ENCODE measurements at places on chromosomes 6 and 20. TPM values are rescaled to one million over a fixed set of nuclear protein-coding genes. Genes with fewer than 3 reads are reported as not detected.

Gene MED20
- 18.1 TPM for total RNA-seq

GRCh38 chr6:168372889-168373288, 53.3 kb upstream of the DACT2 start:
- H3K36me3 ChIP-seq = no peaks in the 10 kb centered on the region
- DNase-seq = no peak
- H3K27me3 ChIP-seq = no peaks in the 10 kb centered on the region
- H3K27ac ChIP-seq = no peak overlapping the region

Gene C6orf52
- 7.4 TPM for total RNA-seq

- H3K36me3 ChIP-seq = no peaks in the 10 kb centered on the region
- DNase-seq = no peak
- H3K4me1 ChIP-seq = no peaks in the 10 kb centered on the region
- no peak overlapping the region for H3K27ac ChIP-seq
- H3K4me3 ChIP-seq = no peak overlapping the region
Observed at GRCh38 chr20:33252460-33252859, 16.7 kb downstream of the BPIFA1 start.

Gene OR2H2
- not detected for total RNA-seq

GRCh38 chr6:75922226-75922625, 150.2 kb downstream of the IMPG1 start:
- no peaks in the 10 kb centered on the region for H3K36me3 ChIP-seq
- no peak for DNase-seq
- H3K27ac ChIP-seq = no peak overlapping the region
- H3K27me3 ChIP-seq = no peaks in the 10 kb centered on the region
- no peak overlapping the region for H3K4me3 ChIP-seq

Gene HLA-DMA
- total RNA-seq = 14.0 TPM

Gene FAM83D
- total RNA-seq = 13.2 TPM

- DNase-seq = no peak
- H3K4me1 ChIP-seq = no peaks in the 10 kb centered on the region
- no peak overlapping the region for H3K4me3 ChIP-seq
- no peak overlapping the region for H3K27ac ChIP-seq
- H3K27me3 ChIP-seq = peaks cover 3% of the 10 kb centered on the region
- no peaks in the 10 kb centered on the region for H3K36me3 ChIP-seq
Observed at GRCh38 chr20:707451-708110, 32.0 kb upstream of the SCRT2 start.

- no peak overlapping the region for H3K27ac ChIP-seq
- H3K27me3 ChIP-seq = no peaks in the 10 kb centered on the region
- no peaks in the 10 kb centered on the region for H3K36me3 ChIP-seq
- no peaks in the 10 kb centered on the region for H3K4me1 ChIP-seq
- DNase-seq = no peak
Observed at GRCh38 chr20:11719153-11719552, 198.5 kb upstream of the BTBD3 start.

DNA sequence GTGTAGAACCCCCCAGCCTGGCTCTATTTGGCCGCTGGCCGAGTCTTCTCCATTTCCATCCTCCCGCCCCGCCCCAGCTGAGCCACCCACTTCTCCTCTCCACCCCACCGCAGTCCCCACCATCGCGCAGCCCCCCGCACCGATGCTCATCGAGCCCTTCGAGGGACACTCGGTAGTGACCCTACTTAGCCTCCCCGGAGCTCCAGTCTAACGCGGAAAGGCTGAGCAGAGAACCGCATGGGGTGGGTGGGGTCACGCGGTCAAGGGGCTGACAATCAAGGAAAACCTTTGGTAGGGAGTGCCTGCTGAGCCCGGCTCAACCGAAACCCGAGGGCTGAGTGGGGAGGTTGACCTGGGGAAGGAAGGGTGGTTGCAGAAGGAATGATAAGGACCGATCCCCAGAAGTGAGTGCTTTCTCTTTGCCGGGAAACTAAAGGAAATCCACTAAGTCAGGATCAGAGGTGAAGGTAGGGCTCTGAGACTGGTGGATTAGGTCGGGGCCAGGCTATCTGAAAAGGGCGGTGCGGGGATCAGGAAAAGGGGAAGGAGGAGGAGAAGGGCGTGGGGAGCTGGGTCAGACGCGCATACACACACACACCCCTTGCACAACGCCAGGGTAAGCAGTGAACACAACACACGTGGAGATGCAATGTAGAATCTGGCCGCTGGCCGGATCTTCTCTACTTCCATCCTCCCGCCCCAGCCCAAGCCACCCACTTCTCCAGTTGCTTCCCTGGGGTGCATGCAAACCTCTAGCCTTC, 49.8 kb downstream of the CPXM1 start:
- H3K27ac ChIP-seq = no peak overlapping the region
- peaks cover 26% of the 10 kb centered on the region for H3K4me1 ChIP-seq
- DNase-seq = no peak
- H3K27me3 ChIP-seq = peaks cover 4% of the 10 kb centered on the region

GRCh38 chr6:16079354-16079753, 49.5 kb upstream of the MYLIP start:
- H3K36me3 ChIP-seq = no peaks in the 10 kb centered on the region
- DNase-seq = no peak
- no peak overlapping the region for H3K27ac ChIP-seq
- H3K27me3 ChIP-seq = no peaks in the 10 kb centered on the region
- H3K4me3 ChIP-seq = no peak overlapping the region
- H3K4me1 ChIP-seq = no peaks in the 10 kb centered on the region

- no peaks in the 10 kb centered on the region for H3K4me1 ChIP-seq
- DNase-seq = no peak
- no peak overlapping the region for H3K27ac ChIP-seq
- H3K4me3 ChIP-seq = no peak overlapping the region
Observed at GRCh38 chr6:31113861-31114540, 599 bp upstream of the PSORS1C1 start.

Gene PTK6
- 0.18 TPM for total RNA-seq

Gene IMPG1
- total RNA-seq = not detected

DNA sequence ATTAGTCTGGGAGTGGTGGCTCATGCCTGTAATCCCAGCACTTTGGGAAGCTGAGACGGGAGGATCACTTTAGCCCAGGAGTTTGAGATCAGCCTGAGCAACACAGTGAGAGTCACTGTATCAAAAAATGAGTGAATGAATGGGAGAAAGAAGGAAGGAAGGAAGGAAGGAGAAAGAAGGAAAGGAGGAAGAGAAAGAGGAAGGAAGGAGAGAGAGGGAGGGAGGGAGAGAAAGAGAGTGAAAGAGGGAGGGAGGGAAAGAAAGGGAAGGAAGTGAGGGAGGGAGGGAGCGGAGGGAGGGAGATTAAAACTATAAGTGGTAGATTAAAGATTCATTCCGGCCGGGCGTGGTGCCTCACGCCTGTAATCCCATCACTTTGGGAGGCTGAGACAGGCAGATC, 28.9 kb upstream of the RREB1 start:
- H3K4me1 ChIP-seq = no peaks in the 10 kb centered on the region
- H3K27me3 ChIP-seq = no peaks in the 10 kb centered on the region
- H3K27ac ChIP-seq = no peak overlapping the region

Gene GNAS-AS1
- total RNA-seq = 0.55 TPM

GRCh38 chr20:51959066-51959542, 156.8 kb upstream of the SALL4 start:
- no peaks in the 10 kb centered on the region for H3K36me3 ChIP-seq
- DNase-seq = no peak
- H3K27me3 ChIP-seq = no peaks in the 10 kb centered on the region
- no peak overlapping the region for H3K27ac ChIP-seq
- H3K4me3 ChIP-seq = no peak overlapping the region
- no peaks in the 10 kb centered on the region for H3K4me1 ChIP-seq

Gene OR2J3
- total RNA-seq = not detected

DNA sequence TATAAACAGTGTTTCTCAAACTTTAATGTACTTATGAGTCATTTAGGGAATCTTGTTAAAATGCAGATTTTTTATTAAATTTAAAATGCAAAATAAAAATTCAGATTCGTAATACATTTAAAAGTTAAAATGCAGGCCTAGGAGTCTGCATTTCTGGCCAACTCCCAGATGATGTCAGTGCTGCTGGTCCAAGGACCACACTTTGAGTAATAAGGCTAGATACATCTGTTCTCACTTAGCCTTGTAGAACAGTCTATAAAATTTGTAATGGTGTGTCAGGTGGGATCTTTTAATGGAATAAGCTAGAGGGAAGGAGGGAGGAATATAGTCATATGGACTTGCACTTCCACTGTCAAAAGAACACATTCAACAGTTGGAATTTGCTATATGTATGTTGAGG, 295.6 kb upstream of the BMP2 start:
- no peaks in the 10 kb centered on the region for H3K4me1 ChIP-seq
- no peaks in the 10 kb centered on the region for H3K36me3 ChIP-seq
- no peak overlapping the region for H3K27ac ChIP-seq
- H3K4me3 ChIP-seq = no peak overlapping the region
- no peaks in the 10 kb centered on the region for H3K27me3 ChIP-seq
- no peak for DNase-seq

GRCh38 chr20:62287759-62288534, 14.8 kb upstream of the ADRM1 start:
- no peak for DNase-seq
- no peak overlapping the region for H3K4me3 ChIP-seq
- peaks cover 5% of the 10 kb centered on the region for H3K4me1 ChIP-seq
- H3K36me3 ChIP-seq = peaks cover under 1% of the 10 kb centered on the region
- H3K27me3 ChIP-seq = no peaks in the 10 kb centered on the region

DNA sequence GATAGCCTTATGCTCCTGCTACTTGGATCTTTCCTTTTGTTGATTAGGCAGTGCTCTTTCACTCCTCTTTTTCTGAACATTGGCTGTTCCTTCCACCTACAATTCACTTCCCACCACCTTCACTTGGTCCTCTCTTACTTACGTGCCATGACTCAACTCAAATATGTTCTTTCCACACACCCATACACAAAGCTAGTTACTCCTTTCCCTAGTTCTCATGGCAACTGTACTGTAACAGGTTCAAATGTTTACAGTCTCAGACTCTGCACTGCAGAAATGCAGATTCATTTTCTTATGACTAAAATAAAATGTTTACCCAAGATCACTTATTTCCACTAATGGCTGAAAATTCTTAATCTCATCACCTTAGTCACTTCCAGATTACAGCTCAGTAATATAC, 174.0 kb upstream of the TSHZ2 start:
- no peak overlapping the region for H3K4me3 ChIP-seq
- no peaks in the 10 kb centered on the region for H3K27me3 ChIP-seq
- no peaks in the 10 kb centered on the region for H3K4me1 ChIP-seq

GRCh38 chr6:169145991-169146501, 107.6 kb downstream of the THBS2 start:
- no peaks in the 10 kb centered on the region for H3K36me3 ChIP-seq
- no peak for DNase-seq

DNA sequence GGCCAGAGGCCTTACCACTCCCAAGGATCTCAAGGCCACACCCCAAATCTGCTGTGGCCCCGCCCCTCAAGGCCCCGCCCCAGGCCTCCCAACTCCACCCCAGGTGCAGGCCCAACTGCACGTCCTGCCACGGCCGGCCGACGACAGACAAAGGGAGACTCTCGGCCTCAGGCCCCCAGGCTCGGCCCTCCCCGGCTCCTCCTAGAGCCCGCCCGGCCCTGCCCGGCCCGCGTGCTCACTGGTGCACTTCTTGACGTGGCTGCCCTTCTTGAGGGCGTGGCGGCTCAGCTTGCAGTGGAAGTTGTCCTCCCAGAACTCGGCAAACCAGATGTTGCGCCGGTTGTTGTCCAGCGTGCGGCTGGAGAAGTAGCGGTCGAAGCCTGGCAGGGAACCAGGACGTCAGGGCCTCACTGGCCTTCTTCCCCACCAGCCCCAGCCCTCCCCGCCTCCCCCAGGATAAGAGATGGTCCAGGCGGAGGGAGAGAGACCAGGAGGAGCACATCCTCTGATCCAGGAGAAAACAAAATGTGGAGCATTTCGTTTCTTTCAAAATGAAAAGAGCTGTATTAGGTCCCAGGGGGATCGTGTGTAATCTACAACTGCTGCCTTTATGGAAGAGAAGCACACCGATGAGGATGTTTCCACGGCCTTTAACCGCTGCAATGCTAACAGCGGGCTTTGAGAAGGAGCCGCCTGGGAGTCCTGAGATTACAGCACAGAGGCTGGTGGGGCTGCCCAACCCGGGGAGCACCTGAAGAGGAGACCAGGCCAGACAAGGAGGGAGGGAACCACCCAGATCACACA, 89.4 kb downstream of the GRM4 start:
- no peaks in the 10 kb centered on the region for H3K4me1 ChIP-seq
- no peak overlapping the region for H3K27ac ChIP-seq
- H3K36me3 ChIP-seq = no peaks in the 10 kb centered on the region

GRCh38 chr6:160581406-160581805, 82.7 kb downstream of the LPA start:
- no peak overlapping the region for H3K4me3 ChIP-seq
- no peaks in the 10 kb centered on the region for H3K36me3 ChIP-seq
- no peaks in the 10 kb centered on the region for H3K27me3 ChIP-seq
- no peak for DNase-seq
- H3K4me1 ChIP-seq = no peaks in the 10 kb centered on the region

DNA sequence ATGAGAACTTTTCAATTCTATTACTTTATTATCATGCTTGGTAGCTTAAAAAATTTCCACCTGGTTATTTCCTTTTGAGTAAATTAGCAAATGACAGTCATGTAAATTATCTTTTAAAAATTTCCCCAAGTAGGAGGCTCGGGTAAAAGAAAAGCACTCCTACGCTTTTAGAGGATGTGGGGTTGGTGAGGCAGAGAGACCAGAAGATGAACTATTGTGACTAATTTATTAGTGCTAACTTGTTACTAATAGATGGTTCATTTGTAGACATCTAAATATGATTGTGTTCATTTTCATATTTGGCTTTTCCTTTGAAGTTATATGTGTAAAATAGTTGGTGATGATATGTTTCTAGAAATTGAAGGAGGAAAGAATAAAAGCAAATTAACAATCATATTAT, 27.0 kb downstream of the ZNF292 start:
- H3K4me3 ChIP-seq = no peak overlapping the region
- no peaks in the 10 kb centered on the region for H3K27me3 ChIP-seq
- H3K4me1 ChIP-seq = peaks cover 18% of the 10 kb centered on the region
- H3K27ac ChIP-seq = no peak overlapping the region
- no peak for DNase-seq
- H3K36me3 ChIP-seq = no peaks in the 10 kb centered on the region

- H3K27ac ChIP-seq = no peak overlapping the region
- DNase-seq = no peak
- no peak overlapping the region for H3K4me3 ChIP-seq
- H3K36me3 ChIP-seq = no peaks in the 10 kb centered on the region
- H3K27me3 ChIP-seq = no peaks in the 10 kb centered on the region
- H3K4me1 ChIP-seq = peaks cover 14% of the 10 kb centered on the region
Observed at GRCh38 chr6:108616544-108616943, 55.8 kb downstream of the FOXO3 start.

DNA sequence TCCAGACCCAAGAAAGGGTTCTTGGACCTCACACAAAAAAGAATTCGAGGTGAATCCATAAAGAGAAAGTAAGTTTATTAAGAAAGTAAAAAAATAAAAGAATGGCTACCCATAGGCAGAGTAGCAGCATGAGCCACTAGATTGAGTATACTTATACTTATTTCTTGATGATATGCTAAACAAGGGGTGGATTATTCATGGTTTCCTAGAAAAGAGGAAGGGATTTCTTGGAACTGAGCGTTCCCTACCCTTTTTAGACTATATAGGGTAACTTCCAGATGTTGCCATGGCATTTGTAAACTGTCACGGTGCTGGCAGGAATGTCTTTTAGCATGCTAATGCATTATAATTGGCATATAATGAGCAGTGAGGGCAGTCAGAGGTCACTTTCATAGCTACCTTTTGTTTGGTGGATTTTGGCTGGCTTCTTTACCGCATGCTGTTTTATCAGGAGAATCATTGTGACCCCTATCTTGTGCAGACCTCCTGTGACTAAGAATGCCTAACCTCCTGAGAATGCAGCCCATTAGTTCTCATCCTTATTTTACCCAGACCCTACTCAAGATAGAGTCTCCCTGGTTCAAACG, 44.3 kb downstream of the TENT5A start:
- H3K4me3 ChIP-seq = no peak overlapping the region
- H3K27ac ChIP-seq = no peak overlapping the region
- H3K27me3 ChIP-seq = no peaks in the 10 kb centered on the region
- no peaks in the 10 kb centered on the region for H3K4me1 ChIP-seq
- no peaks in the 10 kb centered on the region for H3K36me3 ChIP-seq
- no peak for DNase-seq
